AML-193 (cell line): ENCODE measurements at places on chromosomes 4 and X.
A peak's percentile ranks its signal among the peaks of the same experiment; 100 is the strongest.

GRCh38 chr4:146062340-146062739, 113.2 kb upstream of the LSM6 start:
- no peak for DNase-seq

- no peak for DNase-seq
Measured at GRCh38 chr4:145703850-145704497, 24.0 kb downstream of the C4orf51 start.

GRCh38 chr4:7651461-7651921, 216.8 kb upstream of the PSAPL1 start:
- DNase-seq: no peak

DNA sequence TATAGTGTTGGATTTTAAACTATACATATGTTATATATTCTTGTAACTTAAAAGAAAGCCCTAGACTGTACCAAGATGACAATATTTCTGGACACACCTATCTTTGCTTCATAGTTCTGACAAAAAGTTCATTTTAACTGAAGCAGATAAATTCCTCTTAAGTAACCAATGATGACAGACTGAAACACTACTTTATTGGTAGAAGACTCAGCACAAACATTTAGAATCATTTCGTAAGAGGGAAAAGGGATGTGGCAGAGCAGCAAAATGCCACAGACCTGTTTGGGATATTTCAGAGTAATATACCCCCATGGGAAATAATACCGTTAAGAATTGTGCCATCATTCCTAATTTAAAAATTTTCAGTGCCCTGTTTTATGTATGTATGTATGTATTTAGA, 56.2 kb downstream of the APOO start:
- peak; percentile 29 for DNase-seq

GRCh38 chrX:54798137-54798536, at the start of gene ITIH6:
Gene ITIH6, minus strand, starts transcription at chrX:54798255. Its CDS starts 45 bp downstream, at chrX:54798210.
- DNase-seq: no peak

DNA sequence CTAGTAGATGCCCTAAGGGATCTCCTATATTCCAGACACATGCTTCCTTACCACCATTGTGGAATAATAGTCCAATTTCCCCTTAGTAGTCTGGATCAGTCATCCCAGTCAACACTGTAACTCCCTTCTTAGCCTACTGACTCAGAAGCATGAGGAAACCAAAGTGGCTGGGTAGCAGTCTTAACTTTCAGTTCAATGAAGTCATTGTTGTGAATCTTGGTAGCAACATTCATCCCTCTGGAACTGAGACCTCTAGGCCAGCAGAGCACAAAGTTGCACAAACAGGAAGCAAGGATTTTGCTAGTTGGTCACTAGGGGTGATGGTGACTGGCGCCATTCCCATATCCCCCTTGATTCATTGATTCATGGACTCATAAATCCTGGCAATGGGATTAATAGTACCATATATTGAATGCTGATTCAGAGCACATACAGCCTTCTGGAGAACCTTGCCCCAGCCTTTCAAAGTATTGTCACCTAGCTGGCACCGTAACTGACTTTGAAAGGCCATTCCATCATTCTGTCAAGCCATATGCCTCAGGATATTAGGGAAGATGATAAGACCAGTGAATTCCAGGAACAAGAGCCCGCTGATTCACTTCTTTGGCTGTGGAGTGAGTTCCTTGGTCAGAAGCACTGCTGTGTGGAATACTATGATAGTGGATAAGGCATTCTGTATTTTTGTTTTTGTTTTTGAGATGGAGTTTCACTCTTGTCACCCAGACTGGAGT, 19.7 kb upstream of the GPAT3 start:
- DNase-seq: no peak

DNA sequence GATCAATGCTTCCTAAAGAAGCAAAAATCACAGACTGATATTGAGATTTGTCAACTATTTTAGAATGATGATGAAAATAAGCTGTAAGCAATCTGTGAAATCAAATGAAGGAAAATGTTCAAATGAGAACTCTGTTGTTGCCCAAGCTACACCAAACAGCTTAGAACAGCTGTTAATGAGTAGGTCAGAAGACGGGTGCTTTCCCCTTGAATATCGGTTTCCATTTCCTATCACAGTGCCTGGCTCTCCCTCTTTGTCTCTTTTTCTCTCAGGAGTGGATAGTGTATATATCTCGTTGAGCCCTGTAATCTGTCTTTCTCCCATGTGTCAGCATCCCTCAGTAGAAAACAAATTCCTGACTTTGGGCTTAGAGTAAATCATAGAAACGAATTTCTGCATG, 1592.9 kb upstream of the TENM3 start:
- DNase-seq: no peak

DNA sequence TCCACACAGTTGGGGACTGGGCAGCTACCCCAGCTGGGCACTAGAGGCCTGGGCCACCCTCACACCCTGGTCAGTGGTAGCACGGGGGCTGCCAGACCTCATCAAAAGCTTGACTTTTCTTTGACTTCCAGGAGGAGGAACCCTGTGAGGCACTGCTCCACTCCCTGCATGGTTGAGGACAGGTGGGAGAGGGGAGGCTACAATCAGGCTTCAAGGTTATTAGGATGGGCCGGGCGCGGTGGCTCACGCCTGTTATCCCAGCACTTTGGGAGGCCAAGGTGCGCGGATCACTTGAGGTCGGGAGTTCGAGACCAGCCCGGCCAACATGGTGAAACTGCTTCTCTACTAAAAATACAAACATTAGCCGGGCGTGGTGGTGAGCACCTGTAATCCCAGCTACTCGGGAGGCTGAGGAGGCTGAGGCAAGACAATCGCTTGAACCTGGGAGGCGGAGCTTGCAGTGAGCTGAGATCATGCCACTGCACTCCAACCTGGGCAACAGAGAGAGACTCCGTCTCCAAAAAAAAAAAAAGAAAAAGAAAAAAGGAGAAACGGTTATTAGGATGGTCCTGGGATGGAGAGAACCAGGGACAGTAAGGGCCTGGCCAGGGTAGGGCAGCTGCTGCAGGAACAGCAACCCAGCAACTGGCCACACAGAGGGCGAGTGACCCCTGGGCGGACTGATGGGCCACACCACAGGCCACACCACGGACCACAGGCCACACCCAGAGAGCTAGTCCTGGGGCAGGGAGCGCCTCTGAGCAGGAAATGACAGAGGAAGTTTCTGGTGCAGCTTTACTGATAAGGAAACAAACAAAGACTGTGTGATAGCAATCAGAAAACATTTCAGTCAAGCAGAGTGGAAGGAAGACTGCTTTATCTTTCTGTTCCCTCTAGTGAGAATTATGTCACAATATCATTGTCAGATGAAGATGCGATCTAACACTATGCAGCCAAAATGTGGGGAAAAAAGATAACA, 20.5 kb upstream of the OPN1LW start:
- no peak for DNase-seq

GRCh38 chr4:89077761-89078160, 20.8 kb upstream of the FAM13A start:
- no peak for DNase-seq

DNA sequence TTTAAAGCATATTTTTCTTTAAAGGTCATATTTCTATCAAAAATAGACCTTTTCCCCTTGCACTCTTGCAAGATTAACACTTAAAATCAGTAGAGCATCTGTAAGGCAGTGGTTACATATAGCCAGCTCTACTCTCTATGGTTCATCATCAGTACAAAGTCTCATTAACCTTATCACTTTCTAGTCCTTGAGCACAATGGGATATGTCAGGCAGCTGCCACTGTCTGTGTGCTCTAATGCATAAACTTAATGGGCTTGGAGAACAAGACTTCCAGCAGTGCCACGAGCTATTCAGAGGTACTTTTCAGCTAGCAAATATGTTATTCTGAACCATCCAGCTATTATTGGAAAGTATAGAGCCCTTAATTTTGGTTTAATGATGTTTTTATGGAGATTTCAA, 393.7 kb downstream of the GASK1B start:
- no peak for DNase-seq

DNA sequence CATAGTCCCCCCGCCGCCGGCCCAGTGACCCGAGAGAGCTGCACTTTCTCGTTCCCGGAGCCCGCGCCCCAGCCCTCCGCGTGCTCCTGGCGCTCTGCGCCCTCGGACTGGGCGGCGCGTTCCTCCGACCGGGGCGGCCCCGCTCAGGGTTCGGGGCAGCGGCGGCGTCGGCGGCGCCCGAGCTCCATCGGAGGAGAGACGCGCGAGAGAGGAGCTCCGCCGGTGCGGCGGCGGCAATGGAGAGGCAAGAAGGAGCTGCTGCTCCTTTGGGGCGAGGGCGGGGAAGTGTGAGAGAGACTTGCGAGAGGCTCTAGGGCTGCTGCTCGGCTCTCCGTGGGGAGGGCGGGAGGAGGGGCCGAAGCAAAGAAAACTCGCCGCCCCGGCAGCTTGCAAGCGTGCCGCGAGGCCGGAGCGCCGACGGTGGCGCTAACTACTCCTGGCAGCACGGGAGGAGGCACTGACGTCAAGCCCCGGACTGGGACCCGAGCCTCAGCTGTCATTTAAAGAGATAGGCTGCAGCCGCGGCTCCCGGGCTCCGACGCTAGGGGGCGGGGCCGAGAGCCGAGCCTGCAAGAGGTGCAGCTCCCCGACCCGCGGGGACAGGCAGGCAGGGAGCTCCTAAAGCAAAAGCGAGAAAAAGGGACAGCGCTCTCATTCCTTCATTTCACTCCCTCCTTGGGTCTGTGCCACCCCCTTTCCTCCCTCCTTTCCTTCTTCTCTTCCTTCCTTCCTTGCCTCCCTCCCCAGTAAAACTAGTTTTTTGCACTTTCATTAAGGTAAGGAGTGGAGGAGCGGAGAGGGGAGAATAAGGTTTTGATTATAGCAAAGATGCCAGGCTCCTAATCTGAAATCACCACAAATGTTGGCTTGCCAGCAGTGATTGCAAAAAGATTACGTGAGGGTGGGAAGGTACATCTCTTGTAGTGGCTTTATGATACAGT, at the start of gene KCTD8:
Gene KCTD8 (minus strand): TSS at position 289 of the 941 bp plus-strand sequence.
- no peak for DNase-seq

DNA sequence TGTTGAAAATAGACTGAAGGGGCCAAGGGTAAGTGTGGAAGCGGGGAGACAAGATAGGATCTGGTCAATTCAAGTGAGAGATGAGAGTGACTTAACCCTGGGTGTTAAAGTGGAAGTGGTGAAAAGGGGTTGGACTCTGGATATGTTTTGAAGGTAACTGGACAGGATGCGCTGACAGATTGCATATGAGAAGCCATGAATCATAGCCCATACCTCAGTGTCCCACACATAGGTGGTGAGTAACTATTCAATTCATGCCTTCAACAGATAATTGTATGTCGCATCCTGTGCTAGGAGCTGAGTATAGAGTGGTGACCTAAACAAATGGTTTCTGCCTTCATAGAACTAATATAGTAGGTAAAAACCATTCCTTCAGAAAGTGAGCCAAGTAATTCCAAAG, 76.7 kb downstream of the KLHL34 start:
- no peak for DNase-seq

- no peak for DNase-seq
Measured at GRCh38 chr4:19575924-19576323, 675.8 kb upstream of the SLIT2 start.

GRCh38 chr4:138761638-138762220, 253.9 kb upstream of the NOCT start:
- DNase-seq: peak; percentile 28

DNA sequence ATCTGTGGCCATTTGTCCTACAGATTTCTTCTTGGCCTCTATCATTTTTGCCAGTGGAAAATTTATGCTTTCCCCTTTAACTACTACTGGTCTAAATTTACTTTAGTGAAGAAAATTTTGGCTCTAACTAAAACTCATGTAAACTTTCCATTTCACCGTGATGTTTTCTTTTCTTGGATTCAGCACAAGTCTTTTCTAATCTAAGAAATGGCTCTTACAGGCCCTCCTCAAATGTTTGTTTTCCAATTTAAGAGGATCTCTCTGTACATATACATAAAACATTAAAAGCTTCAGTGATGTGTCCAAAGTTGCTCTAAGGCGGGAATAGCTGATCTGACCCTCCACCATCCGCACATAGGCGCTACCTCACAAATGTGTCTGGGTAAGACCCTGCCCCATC, 68.1 kb downstream of the MAML3 start:
- no peak for DNase-seq

DNA sequence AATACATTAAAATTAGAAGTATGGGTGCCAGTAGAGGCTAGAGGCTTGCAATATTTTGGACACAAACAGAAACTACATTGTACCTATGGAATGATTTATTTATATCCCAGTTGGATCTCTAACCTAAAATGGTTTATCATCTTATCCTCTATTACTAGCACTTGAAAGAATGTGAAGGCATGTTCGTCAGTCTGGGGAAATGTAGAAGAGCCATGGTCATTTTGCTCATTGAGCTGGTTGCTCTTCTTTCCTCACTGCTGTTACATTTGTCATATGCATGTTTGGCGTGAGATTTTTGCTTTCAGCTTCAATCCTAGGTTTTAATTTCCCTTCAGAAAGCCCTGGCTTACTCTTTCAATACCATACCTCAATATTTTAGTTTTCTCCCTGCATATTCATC, 82.4 kb upstream of the MYOZ2 start:
- no peak for DNase-seq

DNA sequence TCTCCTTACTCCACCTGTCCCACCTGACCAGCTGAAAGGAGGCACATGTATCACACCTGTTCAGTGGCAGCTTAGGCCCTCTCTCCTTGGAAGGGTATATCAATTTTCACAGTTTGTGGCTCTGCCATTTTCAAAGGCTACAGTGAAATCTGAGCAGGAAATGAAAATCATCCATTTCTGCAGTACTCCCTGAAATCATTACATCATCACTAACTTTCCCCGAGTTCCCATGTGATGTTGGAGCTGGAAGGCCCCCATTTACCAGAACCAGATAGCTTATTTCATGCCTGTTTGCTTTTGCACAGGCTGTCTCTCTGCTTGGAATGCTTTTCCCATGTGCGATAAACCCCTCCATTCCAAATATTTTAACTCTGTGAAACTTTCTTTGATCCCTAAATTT, 31.0 kb upstream of the STX18 start:
- DNase-seq: no peak

DNA sequence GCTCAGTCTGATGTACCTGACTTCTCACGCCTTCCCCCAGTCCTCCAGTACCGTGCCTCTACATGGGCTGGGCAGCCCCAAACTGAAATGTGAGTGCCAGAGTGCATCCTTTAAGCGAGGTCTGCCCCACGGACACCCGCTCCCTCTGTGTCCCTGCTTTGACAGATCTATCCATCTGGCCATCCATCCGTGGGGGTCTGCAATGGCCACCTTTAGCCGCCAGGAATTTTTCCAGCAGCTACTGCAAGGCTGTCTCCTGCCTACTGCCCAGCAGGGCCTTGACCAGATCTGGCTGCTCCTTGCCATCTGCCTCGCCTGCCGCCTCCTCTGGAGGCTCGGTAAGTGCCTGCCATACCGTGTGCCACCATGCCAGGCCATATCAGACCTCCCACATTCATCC, 827 bp downstream of the PORCN start:
- no peak for DNase-seq

DNA sequence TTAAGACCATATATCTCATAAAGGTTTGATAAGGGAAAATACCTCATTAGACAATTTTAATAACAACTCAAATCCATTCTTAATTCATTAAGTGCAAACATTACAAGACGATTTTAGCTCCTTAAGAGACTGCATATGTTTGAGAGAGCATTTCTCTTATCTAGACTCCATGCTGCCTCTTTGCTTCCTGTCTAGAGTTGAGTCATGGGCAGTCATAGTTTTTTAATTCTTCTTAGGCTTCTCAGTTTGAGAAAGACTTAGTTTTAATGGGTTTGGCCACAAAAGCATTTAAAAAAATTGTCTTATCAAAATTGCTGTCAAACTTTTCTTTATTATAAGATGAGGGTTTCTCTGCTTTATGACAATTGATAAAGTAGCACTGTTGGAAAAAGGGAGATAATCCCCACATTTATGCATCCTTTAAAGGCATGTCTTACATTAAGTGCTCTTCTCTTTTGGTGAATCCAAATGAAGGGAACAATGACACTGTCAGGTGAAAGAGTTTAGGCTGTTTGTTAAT, 713.4 kb downstream of the PCDH18 start:
- no peak for DNase-seq
